ENCODE measurements at places on chromosomes 12 and 14.

DNA sequence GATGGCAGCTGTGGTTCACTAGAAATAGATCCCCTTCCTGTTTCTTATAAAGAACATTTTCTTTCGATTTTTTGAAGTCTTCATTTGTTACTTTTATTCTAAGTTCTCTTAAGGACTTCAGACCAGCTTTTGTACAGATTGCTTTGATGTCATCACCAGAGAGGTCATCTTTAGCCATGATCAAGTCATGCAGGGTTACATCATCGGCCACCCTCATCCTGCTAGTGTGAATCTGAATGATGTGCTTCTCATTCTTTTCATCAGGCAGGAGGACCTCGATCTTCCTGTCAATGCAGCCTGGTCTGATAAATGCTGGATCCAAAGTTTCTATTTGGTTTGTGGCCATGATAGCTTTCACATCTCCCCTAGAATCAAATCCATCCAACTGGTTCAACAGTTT is 706.7 kb downstream of the RERGL start:
- no peak for DNase-seq

- DNase-seq = peak; percentile 84
These were observed 2.3 kb upstream of the KRT5 start for GRCh38 chr12:52522346-52523011.

DNA sequence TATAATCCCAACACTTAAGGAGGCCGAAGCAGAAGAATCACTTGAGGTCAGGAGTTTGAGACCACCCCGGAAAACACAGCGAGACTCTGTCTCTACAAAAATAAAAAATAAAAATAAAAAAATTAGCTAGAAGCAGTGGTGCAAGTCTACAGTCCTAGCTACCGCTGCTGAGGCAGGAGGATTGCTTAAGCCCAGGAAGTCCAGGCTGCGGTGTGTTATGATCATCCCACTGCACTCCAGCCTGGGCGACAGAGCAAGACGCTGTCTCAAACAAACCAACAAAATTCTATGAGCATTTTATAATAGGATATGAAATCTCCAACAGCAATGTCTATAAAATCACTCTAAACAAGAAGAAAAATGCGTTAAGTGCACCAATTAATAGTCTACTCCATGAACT is 75.3 kb downstream of the PPP1R12A start:
- no peak for DNase-seq

GRCh38 chr12:79373896-79374499 is 316.8 kb downstream of the PAWR start:
- DNase-seq = peak; percentile 16

GRCh38 chr14:57533214-57533613 is 39.6 kb upstream of the CCDC198 start:
- DNase-seq = peak; percentile 4

GRCh38 chr14:24808412-24808811 is 174.4 kb upstream of the GZMB start:
- DNase-seq = no peak

- DNase-seq = no peak
These were observed 142.5 kb downstream of the PHLDA1 start for GRCh38 chr12:75888874-75889613.

- peak; percentile 63 for DNase-seq
These were observed 270.6 kb downstream of the SLC6A15 start for GRCh38 chr12:84641940-84642545.

- no peak for DNase-seq
These were observed 16.8 kb upstream of the LRRC10 start for GRCh38 chr12:69627501-69627900.

DNA sequence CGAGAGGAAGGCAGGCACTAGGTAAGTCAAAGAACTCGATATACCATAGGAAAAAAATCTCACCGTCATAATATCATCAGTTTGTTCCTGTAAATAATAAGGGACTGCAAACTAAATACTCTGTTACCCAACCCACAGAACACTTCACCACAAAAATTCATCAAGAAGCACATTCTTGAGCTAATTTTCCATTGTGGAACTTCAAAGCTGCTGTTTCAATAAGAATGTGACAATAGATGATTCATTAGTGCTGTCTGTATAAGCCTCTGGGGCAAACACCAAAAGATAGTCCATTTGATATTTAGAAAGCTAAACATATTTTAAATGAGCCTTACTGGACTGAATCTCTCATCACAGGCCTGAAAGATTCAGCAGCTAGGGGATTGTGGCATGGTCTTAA is 219.4 kb downstream of the KSR2 start:
- peak; percentile 34 for DNase-seq

- DNase-seq = no peak
These were observed 387.8 kb downstream of the SOX5 start for GRCh38 chr12:23561364-23562345.

DNA sequence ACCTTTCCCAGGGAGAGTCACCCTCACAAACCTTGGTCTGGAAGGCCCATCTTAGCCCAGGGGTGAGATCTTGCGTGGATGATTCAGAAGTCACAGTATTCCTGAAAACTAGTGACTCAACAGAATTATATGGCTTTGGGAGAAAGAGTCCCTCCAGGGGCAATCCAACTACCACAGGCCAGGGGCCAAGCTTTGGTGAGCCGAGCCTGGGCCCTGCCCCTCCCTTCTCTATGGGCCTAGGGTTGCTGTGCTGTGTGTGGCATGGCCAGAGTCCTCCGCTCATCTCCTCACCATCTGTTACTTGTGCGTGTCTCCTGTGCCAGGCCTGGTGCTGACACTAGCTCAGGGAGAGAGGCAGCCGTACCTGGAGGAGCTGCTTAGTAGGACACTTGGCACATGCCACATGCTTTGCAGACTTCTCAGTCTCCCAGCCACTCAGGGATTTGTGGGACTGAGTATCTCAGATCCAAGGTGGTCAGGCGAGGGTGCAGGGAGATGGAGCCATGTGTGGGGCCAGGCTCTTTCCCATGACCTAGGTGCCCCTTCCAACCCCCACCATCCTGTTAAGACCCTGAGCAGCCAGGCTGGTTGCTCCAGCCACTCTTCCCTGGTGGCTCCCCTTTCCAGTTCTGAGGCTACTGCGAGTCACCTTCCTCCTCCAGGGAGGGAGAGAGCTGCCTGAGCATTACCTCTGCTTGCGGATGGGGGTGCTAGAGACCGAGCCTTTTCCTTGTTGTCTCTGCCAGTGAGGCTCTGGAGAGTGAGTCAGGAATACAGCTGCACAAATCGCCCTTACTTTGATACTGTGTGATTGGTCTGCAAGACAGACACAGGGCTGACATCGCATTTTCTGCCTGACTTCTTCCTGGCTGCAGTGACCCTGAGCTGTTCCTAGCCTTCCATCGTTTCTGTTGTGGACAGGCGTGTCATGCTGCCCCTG is 94.1 kb downstream of the SLC25A47 start:
- peak; percentile 88 for DNase-seq

DNA sequence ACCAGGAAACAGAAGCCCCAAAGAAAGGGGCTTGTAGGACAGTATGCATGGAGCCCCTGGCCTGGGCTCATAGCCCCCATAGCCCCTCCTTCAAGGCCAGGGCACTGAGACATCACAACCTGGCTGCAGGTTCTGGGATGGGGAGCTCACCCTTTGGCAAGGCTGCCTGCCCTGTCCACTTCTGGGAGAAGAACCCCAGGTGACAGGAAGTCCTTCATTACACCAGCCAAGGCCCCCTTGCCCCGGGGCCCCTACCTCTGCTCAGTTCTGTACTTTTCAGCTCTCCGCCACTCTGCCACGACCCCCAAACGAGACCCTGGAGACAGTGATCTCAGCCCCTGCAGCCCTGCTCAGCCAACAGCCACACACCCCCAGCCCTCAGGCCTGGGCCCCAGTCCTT is 223.2 kb upstream of the RTL1 start:
- no peak for DNase-seq

- no peak for DNase-seq
These were observed 32.4 kb upstream of the TMX1 start for GRCh38 chr14:51207621-51208020.

- DNase-seq = peak; percentile 76
These were observed 56.7 kb downstream of the NTF3 start for GRCh38 chr12:5488626-5488955.

DNA sequence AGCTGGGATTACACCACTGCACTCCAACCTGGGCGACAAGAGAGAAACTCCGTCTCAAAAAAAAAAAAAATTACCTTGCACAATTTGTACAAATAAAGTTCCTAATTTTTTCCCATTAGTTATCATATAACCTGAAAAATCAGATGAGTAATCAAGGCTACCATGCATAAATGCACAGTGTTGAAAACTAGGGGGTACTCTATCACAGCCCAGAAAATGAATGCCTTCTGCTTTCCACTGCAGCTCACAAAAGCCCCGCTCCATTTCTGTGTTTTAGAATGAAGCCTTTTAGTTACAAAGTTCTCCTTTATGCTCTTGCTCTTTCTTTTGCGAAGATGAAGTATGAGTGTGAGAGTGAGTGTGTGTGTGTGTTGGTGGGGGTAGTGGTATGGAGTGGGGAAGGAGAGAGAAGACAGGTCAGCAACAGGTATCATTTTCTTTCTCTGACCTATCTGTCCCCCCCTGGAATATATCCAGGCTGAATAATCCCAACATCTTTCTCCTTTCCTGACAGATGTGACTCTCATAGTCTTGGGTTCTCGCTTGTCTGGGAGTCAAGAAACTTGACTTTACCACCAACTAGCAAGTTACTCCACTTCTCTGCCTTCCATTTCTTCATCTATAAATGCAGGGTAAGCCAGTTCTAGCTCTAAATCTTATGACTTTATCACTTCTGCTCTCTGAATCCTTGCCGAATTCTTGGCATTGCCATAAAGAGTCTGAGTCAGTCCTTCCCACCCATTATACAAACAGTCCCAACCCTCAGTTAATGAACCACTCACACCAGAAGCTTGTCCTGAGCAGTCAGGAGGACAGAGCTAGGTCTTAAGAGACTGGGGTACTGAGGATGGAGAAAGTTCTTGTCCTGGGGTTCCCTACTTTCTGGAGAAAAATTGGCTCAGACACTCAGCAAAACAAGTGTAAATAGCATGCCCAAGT is 16.1 kb downstream of the BIN2 start:
- DNase-seq = peak; percentile 77
